Activated T-cell treated with anti-CD3 and anti-CD28 coated beads for 48 hours (primary cell): ENCODE measurements at places on chromosomes 1 and 21.
A peak's percentile ranks its signal among the peaks of the same experiment; 100 is the strongest.

DNA sequence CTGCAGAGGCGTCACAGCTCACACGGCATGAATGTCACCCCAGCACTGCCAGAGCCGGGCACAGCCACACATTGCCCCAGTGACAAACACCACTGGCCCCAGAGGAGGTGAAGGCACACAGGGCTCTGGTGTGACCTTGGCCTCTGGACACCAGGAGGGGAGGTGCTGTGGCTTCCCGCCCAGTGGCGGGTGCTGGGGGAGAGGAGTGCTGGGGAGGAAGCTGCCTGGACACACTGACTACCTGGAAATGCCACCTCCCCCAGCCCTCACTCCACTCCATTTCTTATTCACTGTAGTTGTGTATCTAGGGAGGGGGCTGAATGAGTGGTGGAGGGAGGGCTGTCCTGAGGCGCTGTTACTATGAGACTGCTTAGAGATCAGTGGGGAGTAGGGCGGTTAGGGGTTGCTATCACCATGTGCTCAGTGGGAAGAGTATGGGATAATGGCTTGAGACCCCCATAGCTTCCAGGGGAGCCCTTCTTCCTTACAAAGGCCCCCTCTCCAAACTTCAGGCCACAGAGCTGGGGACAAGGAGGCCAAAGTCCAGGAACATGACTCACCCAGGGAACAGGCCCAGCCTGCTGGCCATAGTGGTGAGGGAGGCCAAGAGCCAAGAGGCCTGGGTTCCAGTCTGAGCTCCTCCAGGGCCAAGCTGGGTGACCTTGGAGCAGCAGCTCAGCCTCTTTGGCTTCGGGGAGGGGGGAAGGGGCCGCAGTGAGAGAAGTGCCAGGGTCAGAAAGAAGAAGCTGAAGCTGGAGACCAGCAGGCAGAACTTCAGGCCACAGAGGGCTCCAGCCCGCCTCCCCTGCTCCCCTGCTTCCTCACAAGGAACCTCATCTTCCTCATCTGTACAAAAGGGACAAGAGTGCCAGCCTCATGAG is 40.1 kb downstream of the AHDC1 start:
- no peak for DNase-seq

DNA sequence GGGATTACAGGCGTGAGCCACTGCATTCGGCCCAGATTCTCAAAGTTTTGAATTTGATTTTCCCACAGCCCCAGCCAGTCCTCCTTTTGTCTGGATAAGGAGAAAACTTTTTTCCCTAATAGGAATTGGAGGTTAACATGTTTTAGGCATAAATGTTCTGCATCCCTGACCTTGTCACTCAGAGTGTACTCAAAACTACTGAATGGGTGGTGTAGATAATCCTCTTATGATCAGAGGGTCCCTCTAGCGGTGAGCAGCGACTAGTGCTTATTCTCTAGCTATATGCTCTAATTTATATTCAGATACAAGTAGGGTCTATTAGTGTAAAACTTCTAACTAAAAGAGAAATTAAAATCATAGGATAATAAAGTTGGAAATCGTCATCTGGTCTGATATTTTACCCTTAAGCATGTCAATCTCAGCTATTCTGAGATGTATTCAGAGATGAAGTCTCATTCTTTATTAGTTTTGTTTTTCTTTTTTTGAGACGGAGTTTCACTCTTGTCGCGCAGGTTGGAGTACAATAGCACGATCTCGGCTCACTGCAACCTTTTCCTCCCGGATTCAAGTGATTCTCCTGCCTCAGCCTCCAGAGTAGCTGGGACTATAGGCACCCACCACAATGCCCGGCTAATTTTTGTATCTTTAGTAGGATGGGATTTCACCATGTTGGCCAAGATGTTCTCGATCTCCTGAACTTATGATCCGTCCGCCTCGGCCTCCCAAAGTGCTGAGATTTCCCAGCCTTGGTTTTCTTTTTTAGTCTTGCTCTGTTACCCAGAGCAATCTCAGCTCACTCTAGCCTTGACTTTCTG is 2.7 kb upstream of the PSMD4 start:
- peak; percentile 23 for DNase-seq

- no peak for DNase-seq
Observed at GRCh38 chr1:89692601-89693521, 59.9 kb downstream of the LRRC8C start.

DNA sequence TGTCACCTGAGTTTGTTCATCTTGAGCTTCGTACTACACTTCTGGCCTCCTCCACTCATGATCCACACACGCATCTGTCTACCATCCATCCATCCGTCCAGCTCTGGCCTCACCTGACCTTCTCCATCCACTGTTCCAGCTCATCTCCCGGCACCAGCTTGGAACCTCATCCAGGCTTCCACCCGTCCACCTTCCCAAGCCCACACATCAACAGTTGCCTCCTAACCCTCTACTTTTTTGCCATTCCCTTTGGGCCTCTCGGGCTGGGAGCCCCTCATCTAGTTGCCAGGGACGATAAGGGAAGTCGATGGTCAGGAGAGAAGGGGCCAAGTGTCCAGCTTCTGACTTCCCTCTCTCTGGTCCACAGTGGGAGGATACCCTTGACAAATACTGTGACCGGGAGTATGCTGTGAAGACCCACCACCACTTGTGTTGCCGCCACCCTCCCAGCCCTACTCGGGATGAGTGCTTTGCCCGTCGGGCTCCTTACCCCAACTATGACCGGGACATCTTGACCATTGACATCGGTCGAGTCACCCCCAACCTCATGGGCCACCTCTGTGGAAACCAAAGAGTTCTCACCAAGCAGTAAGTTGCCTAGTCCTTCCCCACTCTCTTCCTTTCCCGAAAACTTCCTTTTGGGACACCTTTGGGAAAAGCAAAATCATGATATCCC is 3.4 kb upstream of the FALEC start:
- DNase-seq, result no peak

DNA sequence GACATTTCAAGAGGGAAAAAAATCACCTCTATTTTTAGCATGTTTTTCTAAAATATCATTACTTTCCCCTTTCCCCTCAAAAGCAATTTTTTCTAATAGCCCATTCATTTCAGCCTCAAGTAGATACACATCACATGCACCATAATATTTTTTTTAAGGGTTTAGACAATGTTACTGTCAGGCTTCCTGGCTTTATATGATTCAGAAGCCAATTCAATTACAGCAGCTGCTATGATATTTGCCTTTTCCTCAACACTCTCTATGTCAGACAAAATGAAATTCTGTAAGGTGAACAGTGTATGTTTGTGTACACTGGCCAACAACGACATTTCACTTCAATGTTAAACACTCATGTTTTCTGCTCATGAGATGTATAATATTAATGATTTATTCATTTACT is 46.5 kb downstream of the OMA1 start:
- no peak for DNase-seq

DNA sequence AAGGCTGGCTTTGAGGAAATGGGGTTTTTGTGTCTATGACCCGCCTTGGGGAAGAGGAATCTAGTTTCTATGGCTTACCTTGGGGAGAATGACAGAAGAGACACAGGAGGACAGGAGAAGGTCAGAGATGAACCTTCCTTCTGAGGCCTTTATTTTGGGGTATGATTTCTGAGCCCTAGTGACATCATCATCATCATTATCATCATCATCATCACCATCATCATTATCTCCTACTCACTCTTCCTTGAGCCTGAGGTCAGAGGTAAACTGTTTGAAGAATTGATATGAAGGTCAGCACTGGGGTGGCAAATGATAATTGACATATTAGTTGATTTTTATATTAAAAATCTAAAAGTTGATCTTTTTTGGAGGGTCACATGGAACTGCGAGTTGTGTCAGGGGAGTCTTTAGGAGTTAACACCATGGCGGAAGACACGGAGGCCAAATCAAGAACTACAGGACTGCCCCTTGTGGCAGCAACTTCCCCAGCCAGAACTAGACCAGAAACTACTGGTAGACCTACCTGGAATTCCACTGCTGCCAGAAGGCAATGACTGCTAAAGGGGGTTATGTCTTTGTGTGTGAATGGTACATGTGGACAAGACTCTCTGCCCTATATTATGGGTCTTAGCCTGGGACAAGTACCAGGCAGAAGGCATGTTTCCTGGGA is 49.8 kb upstream of the WLS start:
- no peak for DNase-seq

- DNase-seq, result no peak
Observed at GRCh38 chr21:18970941-18971340, 567.4 kb upstream of the TMPRSS15 start.

GRCh38 chr21:31576428-31576827 is 83.1 kb upstream of the SOD1 start:
- DNase-seq, result no peak

GRCh38 chr1:229148743-229149142 is 122.2 kb upstream of the RAB4A start:
- DNase-seq, result no peak

DNA sequence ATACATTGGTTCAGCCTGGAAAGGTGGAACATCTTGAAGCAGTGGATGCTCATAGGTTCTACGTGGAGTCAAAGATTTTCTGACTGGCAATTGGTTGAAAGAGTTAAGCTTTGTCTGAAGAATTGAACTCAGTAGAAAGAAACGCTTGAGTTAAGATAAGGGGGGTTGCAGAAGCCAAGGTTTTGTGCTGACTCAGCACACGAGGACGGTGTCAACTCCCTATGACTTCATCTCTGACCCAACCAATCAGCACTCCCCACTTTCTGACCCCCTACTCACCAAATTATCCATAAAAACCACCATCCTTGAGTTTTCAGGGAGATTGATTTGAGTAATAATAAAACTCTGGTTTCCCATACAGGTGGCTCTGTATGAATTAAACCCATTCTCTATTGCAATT is 2.5 kb upstream of the PINK1 start:
- no peak for DNase-seq

DNA sequence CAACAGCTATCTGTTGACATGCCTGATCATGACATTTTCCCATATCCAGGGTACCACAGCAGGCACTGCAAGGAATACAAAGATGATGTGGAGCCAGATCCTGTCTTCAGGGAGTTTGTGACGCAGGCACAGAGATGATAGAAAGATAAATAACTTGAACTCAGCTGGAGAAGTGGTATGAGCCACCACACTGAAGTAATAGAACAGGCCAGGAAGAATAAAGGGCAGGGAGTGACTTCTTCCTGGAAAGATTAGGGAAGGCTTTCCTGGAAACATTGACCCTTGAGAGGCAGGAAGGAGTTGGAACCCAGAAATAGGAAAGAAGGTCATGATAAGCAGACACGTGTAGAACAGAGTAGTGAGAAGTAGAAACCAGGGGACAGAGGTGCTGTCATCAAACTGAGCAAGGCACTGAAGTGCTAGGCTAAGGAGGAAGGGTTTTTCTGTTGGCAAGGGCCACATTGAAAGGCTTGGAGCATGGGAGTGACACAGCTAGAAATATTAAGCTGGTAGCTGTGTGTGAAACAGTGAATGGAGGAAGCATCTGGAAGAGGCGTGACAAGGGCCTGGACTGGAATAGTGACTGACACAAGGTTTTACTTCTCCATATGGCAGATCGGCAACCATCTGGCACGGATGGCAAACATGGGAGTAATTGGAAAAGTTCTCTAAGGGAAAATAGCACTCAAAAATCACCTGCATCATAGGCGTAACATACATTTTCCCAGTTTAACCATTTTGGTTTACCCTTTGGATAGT is 68.4 kb downstream of the AK5 start:
- no peak for DNase-seq

DNA sequence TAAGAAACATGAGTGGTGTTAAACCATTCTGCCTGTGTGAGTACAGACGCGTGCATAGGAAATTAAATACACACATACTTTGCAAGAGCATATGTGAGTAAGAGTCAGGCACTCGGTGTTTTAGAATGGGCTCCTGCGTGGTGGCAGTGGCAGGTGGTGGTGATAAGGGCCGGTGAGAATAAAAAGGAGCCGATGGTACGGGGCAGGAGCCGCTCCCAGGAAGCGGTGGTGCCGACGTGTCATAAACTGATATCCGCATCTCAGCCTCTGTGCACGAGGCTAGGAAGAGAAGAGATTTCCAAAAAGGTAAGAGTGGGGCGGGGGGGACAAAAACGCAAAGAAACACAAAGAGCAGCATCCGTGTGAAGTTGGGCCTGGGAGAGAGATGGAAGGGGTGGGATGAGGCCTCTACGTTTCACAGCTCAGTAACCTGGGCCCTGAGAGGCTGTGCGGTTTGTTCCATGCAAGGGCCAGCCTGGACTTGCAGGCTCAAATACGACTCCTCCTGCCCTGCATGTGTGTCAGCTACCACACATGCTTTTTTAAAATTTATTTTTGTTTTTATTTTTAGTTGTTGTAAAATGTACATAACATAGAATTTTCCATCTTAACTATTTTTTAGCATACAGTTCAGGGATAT is 127.7 kb upstream of the COL6A1 start:
- no peak for DNase-seq

GRCh38 chr1:3604468-3604974 is 6.8 kb downstream of the MEGF6 start:
- DNase-seq, result no peak

DNA sequence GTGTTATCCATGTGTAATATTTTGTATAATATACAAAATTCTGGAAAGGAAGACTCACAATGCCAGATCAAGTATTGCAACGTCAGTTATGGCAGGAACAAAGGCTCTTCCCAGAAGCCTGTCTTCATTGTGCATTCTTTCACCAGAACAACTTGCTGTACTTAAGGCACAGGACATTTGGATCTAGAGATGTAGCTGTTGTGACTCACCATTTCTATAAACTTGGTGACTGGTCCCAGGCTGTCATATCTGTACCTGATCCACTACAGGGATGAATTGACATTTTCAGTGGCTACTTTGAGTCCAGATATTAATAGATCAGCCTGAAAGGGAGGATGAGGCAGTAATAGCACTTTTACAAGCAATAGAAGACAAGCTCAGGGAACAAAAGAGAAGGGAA is 299.8 kb downstream of the DISC1 start:
- DNase-seq, result no peak

- DNase-seq, result no peak
Observed at GRCh38 chr1:43975249-43975961, 645 bp downstream of the ATP6V0B start.

GRCh38 chr1:234478152-234478480 is 863 bp downstream of the TARBP1 start:
- DNase-seq, result peak; percentile 69
